ENCODE measurements at places on chromosomes 13 and 19.
A peak's percentile ranks its signal among the peaks of the same experiment; 100 is the strongest.

DNA sequence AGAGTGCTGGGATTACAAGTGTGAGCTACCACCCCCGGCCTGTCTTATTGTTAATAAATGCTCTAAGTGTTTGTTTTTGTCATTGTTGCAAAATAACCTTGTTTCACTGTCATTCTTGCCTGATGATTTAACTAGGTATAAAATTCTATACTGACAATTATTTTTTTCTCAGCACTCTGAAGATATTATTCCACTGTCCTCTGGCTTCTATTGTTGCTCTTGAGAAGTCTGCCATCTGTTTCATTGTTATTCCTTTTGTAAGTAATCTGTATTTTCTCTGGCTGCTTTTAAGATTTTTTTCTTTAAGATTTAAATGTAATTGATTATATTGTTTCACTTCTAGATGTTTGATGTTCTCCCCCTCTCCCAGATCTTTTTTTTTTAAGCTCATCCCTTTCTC, 17.6 kb downstream of the ZNF420 start:
- DNase-seq, result no peak

DNA sequence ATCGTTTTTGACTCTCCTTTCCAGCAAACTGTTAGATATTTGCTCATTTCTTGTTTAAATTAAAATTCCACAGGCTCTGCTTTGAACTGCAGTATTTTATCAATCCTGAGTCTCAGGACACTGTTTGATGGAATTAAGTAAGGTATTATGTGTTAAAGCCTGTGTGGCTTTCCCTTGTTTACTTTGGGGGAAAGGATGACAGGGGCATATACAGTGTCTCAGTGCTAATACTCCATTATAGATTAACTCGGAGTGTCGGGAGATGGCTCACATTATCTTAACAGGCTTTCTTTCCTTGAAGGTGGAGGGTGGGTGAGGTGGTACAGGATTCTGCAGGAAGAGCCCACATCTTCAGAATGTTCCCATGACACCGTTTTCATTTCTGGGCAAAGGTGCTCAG, 84.7 kb downstream of the SHISA2 start:
- no peak for DNase-seq

DNA sequence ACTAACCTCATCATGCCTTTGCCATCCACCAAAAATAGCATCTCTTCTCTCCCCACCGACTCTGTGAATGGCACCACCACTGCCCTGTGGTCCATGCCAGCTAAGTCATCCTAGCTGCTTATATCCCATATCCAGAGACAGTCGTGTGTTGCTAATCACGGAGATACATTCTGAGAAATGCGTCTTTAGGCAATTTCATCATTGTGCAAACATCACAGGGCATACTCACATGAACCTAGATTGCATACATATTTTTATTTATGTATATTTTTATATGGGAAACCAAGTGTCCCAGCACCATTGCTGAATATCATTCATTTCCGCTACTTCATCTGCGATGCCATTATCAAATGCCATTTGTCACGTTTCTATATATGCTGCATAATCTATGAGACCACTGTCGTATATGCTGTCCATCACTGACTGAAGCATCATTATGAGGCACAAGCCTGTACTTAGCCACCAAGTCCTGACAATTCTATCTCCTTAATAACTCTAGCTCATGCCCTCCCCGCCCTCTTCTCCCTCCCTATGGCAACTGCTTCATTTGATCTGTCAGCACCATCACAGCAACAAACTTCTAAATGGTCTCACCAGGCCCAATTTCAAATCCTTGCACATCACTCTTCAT, 104.2 kb downstream of the HSPH1 start:
- no peak for DNase-seq

GRCh38 chr13:39970177-39970846, 314.9 kb downstream of the COG6 start:
- DNase-seq, result no peak

GRCh38 chr19:24140099-24140498, 53.1 kb downstream of the ZNF254 start:
- DNase-seq, result no peak

DNA sequence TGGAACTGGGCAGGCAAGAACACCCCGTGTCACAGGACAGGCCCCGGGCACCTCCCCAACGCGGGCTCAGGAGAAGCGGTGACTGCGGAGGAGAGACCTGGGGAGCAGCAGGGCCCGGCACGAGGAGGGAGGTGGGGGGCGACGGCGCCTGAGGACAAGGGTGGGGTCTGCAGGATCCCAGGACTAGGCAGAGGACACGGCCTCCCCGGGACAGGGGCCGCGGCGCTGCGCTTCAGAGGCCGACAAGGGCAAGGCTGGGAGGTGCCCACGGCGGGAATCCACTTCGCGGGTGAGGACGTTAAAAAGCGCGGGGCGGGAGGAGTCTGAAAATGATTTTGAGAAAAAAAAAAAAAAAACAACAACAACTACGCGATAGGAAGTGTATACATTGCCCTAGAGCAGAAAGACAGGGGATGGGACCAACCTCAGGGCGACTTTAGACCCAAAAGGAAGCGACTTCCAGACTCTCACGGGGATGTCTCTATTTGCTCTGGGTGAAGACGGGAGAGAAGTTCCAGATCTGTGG, 44.9 kb downstream of the ZNF611 start:
- DNase-seq, result peak; percentile 54

DNA sequence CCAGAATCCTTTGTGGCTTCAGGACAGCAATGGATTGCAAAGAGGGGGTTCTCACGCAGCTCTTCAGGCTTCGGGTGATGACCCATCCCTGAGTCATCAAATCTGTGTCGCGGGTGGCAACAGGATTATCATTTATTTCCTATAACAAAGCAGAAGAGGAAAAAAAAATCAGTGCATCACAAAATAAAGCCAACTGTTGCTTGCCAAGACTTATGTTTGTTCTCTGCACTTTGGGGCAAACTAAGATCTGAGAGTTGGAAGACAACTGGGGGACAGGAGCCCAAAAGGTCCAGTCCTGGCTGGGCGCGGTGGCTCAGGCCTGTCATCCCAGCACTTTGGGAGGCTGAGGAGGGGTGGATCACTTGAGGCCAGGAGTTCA, 6.4 kb downstream of the GNA15 start:
- no peak for DNase-seq

DNA sequence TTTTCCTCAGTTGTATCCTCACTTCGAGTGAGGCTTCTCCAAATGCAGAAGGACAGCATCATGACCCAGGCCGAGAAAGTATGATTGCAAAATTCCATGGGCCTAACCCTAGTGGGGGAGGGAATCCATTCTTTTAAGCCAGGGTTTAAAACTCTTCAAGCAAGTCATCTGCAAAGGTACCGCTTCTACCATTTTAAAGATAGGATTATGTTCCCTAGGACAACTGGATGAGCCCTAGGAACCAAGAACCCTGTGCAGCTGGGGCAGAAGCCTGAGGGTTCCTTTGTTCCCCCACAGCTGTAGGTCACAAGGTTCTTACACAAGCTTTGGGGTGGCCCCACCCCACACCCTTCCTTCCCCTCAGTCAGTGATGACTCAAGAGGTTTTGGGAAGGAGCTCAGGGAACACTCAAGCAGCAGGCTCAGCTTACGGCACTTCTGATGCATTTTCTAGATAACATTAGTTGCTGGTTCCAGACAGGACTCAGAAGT, 13.5 kb downstream of the ARL11 start:
- DNase-seq, result no peak

DNA sequence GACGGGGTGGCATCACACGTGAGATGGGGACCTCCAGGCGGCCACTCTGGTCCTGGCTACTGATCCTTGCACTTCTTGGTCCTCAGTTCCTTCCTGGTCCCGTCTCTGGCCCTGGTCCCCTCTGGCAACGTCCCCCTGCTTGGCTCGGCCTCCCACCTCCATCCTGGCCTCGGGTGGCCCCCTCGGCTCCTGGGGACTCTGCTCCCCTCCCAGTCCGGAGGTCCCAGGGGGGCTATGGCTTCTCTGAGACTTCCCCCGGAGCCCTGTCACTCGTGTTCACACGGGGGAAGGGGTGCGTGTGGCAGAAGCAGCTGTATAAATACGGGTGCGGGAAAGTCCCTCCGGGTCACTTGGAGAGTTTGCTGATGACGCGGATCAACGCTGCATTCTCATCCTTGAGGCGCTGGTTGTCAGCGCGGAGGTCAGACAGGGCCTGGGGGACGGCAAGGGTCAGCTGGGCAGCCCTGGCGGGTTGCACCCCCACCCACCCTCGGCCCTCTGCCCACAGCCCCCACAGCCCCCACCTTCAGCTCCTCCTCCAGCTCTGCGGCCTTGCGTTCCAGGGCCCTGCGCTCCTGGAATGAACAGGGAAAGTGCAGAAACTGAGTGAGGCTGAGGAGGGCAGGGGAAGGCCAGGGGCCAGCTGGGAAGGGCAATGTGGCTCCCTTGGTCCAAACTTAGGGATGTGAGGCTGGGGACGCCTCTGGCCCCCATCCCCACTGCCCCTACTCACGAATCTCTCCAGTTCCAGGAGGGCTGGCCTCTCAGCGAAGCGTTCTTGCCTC, 15.6 kb downstream of the EPS8L1 start:
- no peak for DNase-seq

- no peak for DNase-seq
These were observed 164.5 kb downstream of the URI1 start for GRCh38 chr19:30106417-30107095.

- DNase-seq, result no peak
These were observed 315.9 kb downstream of the SLC7A1 start for GRCh38 chr13:29279356-29280254.

GRCh38 chr13:52949742-52950141, 78.9 kb upstream of the OLFM4 start:
- DNase-seq, result no peak

GRCh38 chr13:101390461-101390860, 25.8 kb downstream of the NALCN start:
- DNase-seq, result no peak

- no peak for DNase-seq
These were observed 10.5 kb downstream of the NACC1 start for GRCh38 chr19:13128583-13128982.

DNA sequence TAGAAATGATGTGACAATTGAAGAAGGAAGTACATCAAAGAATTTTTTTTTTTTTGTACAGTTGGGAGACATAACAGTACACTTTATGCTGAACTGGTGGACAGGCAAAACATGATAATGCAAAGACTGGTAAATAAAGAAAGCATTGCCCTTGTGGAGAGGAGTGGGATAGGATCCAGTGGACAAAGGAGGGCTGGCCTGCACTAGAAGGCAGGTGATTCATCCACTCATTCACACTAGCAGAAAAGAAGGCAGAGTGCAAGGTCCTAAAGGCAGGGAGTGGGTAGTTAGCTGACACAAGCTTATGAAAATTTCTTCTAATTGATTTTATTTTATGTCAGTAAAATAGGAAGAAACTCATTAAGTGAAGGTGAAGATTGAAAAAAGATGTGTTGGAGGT, 17.6 kb upstream of the NALCN start:
- no peak for DNase-seq

GRCh38 chr13:77861741-77862140, 56.9 kb downstream of the EDNRB start:
- no peak for DNase-seq

- DNase-seq, result no peak
These were observed 66.0 kb downstream of the PCCA start for GRCh38 chr13:100154842-100155416.

DNA sequence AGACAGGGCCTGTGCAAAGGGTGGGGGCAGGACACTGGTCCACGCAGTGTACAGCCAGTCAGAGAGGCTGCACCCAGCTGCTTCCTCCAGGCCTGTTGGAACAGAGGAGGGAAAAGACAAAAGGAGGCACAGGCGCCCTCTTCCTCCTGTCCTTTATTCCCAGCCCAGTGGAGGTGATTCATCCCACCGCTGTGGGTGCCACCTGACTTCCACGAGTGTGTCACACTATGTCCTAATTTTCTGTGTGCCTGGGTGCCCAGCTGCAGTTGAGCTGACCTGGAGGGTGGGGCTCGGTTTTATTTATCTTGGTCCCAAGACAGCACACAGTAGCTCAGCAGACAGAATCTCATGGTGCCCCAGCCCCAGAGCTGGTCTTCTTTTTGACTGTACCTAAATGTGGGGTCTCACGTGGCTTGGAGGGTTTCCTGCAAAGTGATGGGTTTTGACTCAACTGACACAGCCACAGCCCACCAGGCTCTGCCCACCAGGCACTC, 9.0 kb downstream of the EPS15L1 start:
- DNase-seq, result no peak

DNA sequence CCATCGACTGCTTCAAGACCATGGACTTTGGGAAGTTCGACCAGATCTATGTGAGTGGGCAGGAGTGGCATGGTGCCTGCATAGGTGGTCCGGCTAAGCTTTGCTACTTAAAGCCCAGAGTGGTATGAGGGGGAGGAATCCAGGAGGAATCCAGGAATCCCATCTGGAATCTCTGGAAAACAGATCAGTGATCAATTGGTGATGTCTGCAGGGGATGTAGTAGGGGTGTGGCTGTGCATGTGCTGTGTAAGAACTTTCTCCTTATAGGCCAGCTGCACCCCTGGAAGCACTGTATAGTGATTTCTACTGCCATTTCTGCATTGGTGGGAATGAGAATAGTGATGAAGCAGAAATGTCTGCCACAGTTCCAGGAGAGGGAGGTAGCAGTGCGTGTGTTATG, 23.6 kb downstream of the PNPLA6 start:
- DNase-seq, result no peak

GRCh38 chr13:95601216-95601615, 43.3 kb downstream of the DZIP1 start:
- no peak for DNase-seq

DNA sequence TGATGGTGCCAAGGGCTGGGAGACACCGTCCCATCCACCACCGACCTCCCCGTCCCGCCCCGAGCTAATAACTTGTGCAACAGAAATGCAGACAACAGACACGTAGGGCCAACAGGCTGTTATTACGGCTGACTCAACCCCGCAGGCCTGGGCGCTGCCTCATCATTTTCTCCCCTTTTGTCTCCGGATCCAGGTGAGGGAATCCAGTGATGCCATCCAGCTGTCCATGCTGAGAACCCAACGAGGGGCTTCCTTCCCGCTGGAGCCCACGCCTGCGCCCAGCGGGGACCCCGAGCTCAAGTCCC, 6.4 kb upstream of the DIRAS1 start:
- DNase-seq, result no peak

DNA sequence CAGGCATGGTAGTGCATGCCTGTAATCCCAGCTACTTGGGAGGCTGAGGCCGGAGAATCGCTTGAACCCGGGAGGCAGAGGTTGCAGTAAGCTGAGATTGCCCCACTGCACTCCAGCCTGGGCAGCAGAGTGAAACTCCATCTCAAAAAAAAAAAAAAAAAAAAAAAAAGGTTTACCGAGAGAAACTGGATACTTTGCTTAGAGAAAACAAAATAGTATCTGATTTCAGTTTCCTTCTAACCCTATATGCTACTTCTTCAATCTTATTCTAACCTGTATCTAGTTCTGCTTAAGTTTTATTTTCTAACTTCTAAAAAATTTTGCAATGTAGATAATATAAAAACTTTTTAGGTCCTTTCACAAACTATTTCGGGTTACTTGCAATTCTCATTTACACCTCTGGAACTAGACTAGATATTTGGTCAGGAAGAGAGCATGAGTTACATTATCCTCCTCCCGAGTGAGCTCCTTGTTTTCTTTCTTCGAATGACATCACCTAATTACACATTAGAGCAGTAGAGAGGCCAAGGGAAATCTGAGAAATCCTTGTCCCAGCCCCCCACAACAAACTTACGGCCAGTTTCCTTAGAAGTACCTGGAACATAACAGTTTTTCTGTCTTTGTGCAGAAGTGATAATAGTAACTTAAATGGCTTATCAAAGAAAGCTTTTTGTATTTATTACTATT, 128.9 kb downstream of the B3GLCT start:
- DNase-seq, result no peak

Data from activated CD4-positive, alpha-beta T cell treated with anti-CD3 and anti-CD28 coated beads, Interleukin-2, amount 10 ng/mL, durations not matched to agents 7 days and 5 days (primary cell).